Transverse colon (tissue), 4 donors: ENCODE measurements at places on chromosomes 3 and 15. TPM values are rescaled to one million over a fixed set of nuclear protein-coding genes. Genes with fewer than 3 reads are reported as not detected.

GRCh38 chr3:107945417-107946094, 145.3 kb downstream of the CD47 start:
- no peaks in the 10 kb centered on the region for H3K36me3 ChIP-seq
- no peaks in the 10 kb centered on the region for H3K27me3 ChIP-seq
- H3K27ac ChIP-seq, result no peak overlapping the region

GRCh38 chr15:51263116-51263515, 75.3 kb downstream of the CYP19A1 start:
- DNase-seq, result no peak
- no peak overlapping the region for H3K27ac ChIP-seq
- peaks cover 11% of the 10 kb centered on the region for H3K4me1 ChIP-seq
- H3K27me3 ChIP-seq, result peaks cover 29% of the 10 kb centered on the region

Gene HIGD2B
- not detected for total RNA-seq

DNA sequence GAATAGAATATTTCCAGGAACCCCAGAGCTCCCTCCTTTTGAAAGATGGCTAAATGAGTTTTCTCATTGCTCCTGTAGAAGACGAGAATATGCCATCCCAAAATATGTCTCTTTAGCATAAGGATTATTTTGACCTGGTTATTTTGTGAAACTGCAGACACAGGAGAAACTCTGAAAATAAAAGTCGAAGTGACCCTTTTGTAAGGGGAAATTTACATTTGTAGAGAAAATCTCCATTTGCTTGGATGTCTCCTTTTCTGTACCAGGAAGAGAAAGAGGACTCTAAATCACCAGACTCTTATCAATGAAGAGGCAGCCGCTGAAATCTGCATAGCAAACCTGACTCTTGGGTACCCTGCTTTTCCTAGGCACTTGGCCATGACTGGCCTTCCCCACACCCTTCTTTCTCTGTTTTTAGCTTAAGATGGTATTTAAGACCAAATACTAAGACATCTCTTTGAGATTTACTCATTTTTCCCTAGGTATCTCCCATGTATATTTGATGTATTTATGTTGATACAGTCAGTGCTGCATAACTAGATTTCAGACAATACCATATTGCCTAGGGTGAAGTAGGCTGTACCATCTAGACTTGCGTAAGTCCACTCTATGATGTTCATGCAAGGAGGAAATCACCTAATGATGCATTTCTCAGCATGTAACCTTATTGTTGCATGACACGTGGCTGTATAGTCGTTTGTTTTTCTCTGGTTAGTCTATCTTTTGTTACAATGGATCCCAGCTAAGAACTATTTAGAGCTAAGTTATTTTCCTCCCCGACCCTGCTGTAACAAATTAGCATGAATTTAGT, 98.2 kb upstream of the UBE3A start:
- no peak for DNase-seq
- H3K36me3 ChIP-seq, result no peaks in the 10 kb centered on the region
- no peaks in the 10 kb centered on the region for H3K4me1 ChIP-seq
- H3K27me3 ChIP-seq, result no peaks in the 10 kb centered on the region

Gene ATP13A4
- total RNA-seq, result 8.2 TPM

Gene PPP2R3A
- 36.7 TPM for total RNA-seq

DNA sequence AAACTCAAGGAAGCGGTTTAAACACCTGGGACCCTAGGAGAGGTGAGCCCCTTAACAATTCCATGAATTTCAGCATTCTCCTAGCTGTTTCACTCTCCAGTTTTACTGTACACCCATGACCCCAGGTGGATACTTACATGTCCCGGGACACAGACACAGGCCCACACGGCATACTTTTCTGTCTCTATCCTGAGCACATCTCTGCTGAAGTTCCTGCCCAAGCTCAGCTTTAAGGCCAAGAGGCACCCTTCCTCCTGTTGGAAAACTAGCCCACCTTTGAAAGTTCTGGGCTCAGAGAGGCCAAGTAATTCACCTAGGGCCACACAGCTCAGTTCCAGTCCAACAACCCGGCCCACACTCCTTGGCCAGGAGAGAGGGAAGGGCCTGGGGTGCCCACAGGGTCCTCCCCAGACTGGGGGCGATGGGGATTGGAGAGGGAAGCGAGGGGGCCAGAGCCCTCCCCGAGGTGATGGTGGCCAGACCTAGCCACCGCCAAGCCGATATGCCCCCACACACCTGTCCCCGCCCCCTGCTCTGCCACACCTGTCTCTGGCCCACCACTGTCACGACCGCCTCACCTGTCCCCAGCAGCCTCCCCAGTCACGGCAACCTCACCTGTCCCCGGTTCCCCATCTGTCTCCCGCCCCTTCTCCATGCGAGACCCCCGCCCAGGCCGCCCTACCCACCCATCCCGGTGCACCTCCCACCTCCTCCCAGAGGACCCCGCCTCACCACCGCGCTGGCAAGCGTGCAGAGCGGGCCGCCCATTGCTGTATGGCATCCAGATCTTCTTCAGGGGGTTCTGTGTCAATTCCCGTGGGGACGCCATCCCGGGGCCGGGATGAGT, 431 bp downstream of the PFKFB4 start:
- no peaks in the 10 kb centered on the region for H3K27me3 ChIP-seq
- no peak for DNase-seq
- peak overlapping the region; percentile 27 for H3K4me3 ChIP-seq
- H3K36me3 ChIP-seq, result no peaks in the 10 kb centered on the region

Gene MYRIP
- total RNA-seq, result 7.0 TPM

- no peak overlapping the region for H3K27ac ChIP-seq
- H3K36me3 ChIP-seq, result no peaks in the 10 kb centered on the region
- DNase-seq, result no peak
- no peaks in the 10 kb centered on the region for H3K27me3 ChIP-seq
- no peak overlapping the region for H3K4me3 ChIP-seq
Measured at GRCh38 chr15:87349181-87349580, 907.4 kb downstream of the NTRK3 start.

DNA sequence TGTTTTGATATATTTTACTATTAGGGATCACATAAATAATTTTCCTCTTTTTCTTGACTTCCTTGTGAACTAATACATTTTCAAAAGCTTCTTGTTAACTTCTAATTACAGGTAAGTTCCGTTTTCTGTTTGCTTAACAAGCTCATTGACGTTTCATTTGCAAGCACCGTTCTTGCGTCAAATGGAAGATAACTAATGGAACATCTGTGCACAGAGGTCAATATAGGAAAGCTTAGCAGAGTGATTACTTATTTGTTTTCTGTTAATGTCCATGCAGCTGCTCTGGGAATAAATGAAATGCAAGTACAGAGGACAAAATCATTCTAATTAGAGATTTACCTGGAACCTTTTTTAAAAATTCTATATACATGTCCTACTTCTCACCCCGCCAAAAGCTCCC, 115.5 kb upstream of the C2CD4B start:
- H3K27ac ChIP-seq, result no peak overlapping the region
- H3K27me3 ChIP-seq, result peaks cover 6% of the 10 kb centered on the region
- no peaks in the 10 kb centered on the region for H3K36me3 ChIP-seq
- no peak for DNase-seq
- H3K4me1 ChIP-seq, result no peaks in the 10 kb centered on the region
- H3K4me3 ChIP-seq, result no peak overlapping the region

GRCh38 chr3:45787551-45787950, 8.8 kb downstream of the SLC6A20 start:
- no peak for DNase-seq
- H3K27ac ChIP-seq, result no peak overlapping the region
- no peaks in the 10 kb centered on the region for H3K27me3 ChIP-seq
- no peaks in the 10 kb centered on the region for H3K4me1 ChIP-seq

GRCh38 chr3:46585799-46586693, 19.9 kb upstream of the LRRC2 start:
- no peak overlapping the region for H3K4me3 ChIP-seq
- DNase-seq, result no peak
- H3K27ac ChIP-seq, result peak overlapping the region; percentile 47
- H3K4me1 ChIP-seq, result peaks cover 12% of the 10 kb centered on the region

Gene SERPINI2
- total RNA-seq, result not detected

DNA sequence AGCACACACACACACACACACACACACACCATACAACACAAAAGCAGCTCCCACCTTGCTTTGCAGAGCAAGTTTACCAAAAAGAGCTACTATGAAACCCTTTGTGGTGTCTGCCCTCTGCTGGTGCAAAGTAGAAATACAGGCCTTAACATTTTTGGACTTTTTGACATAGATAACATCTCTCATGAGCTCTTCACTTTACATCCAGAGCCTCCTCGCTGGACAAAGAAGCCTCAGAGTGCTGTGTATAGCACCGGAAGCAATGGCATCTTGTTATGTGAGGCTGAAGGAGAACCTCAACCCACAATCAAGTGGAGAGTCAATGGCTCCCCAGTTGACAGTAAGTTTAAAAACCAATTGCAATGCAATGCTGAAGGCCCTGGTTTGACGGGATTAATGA, 157.9 kb downstream of the CHL1 start:
- H3K36me3 ChIP-seq, result no peaks in the 10 kb centered on the region
- no peaks in the 10 kb centered on the region for H3K27me3 ChIP-seq
- no peaks in the 10 kb centered on the region for H3K4me1 ChIP-seq
- peak; percentile 14 for DNase-seq

- DNase-seq, result no peak
- no peaks in the 10 kb centered on the region for H3K27me3 ChIP-seq
- no peak overlapping the region for H3K4me3 ChIP-seq
- H3K4me1 ChIP-seq, result no peaks in the 10 kb centered on the region
- no peaks in the 10 kb centered on the region for H3K36me3 ChIP-seq
Measured at GRCh38 chr3:54192026-54192425, 69.7 kb downstream of the CACNA2D3 start.

Gene FOXB1
- not detected for total RNA-seq

Gene REC114
- not detected for total RNA-seq

DNA sequence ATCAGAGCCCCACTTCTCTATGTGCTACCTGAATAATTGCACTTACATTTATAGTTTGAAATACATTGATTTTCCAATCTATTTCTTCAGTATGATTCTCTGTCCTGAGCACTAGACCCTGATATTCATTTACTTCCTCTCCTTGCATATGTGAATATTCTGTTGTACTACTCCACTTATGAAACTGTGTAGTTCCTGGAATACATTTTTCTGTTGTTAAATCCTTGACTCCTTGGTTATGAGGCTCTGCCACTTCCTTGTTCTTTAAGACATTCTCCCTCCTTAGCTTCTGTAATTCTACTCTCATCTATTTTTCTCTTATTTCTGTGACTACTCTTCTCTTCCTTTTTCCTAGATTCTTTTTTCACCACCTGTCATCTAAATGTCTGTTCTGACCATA, 12.9 kb upstream of the MGA start:
- H3K27ac ChIP-seq, result no peak overlapping the region
- no peaks in the 10 kb centered on the region for H3K4me1 ChIP-seq
- H3K4me3 ChIP-seq, result no peak overlapping the region
- no peak for DNase-seq
- no peaks in the 10 kb centered on the region for H3K27me3 ChIP-seq
- no peaks in the 10 kb centered on the region for H3K36me3 ChIP-seq

DNA sequence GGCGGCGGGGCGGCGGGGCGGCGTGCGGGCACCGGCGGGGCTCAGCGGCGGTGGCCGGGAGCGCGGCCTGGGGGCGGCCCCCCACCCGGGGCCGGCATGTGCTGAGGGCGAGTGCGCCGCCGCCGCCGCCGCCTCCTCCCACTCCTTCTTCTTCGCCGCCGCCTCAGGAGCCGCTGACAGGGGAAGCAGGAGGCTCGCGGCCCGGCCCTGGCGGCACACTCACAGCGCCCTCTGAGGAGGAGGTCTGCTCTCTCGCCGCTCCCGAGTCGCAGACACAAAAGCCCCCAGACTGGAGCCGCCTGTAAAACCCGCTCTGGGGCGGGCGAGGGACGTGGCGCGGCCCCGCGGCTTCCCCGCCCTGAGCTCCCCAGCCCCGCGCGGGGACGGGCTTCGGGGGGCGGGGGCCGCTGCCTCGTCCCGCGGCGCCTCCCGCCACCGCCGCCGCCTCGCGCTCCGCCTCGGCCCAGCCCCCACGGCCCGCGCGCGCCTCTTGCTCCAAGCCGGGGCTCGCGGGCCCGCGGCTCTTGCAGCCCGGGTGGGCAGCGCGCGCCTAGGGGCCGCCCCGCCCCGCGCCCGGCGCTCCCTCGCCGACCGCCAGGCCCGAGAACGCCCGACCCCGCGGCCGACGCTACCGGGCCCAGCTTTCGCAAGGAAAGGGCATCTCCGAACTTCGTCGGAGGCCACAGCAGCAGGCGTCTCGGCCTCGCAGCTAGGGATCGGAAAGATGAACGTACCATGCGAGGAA, at the start of gene PYGO1:
Gene PYGO1, minus strand, starts transcription at position 276 of the 745 bp plus-strand sequence. CDS start 462 bp downstream, outside the sequence.
- peaks cover 7% of the 10 kb centered on the region for H3K4me1 ChIP-seq
- peak within 1 kb of the TSS; percentile 50 for H3K4me3 ChIP-seq
- H3K27me3 ChIP-seq, result peaks cover 67% of the 10 kb centered on the region
- H3K27ac ChIP-seq, result peak within 1 kb of the TSS; percentile 65

GRCh38 chr15:48337607-48338006, 6.4 kb downstream of the DUT start:
- H3K36me3 ChIP-seq, result peaks cover 27% of the 10 kb centered on the region
- no peak overlapping the region for H3K4me3 ChIP-seq
- H3K27me3 ChIP-seq, result no peaks in the 10 kb centered on the region
- H3K4me1 ChIP-seq, result no peaks in the 10 kb centered on the region
- no peak for DNase-seq

GRCh38 chr3:141619450-141619849, 118.6 kb upstream of the RNF7 start:
- H3K4me3 ChIP-seq, result no peak overlapping the region
- H3K36me3 ChIP-seq, result no peaks in the 10 kb centered on the region
- H3K4me1 ChIP-seq, result no peaks in the 10 kb centered on the region
- no peak overlapping the region for H3K27ac ChIP-seq

GRCh38 chr3:100103558-100104441, 10.5 kb downstream of the FILIP1L start:
- peak overlapping the region; percentile 48 for H3K27ac ChIP-seq
- peaks cover 21% of the 10 kb centered on the region for H3K4me1 ChIP-seq
- H3K36me3 ChIP-seq, result no peaks in the 10 kb centered on the region
- H3K4me3 ChIP-seq, result no peak overlapping the region
- peak; percentile 8 for DNase-seq

DNA sequence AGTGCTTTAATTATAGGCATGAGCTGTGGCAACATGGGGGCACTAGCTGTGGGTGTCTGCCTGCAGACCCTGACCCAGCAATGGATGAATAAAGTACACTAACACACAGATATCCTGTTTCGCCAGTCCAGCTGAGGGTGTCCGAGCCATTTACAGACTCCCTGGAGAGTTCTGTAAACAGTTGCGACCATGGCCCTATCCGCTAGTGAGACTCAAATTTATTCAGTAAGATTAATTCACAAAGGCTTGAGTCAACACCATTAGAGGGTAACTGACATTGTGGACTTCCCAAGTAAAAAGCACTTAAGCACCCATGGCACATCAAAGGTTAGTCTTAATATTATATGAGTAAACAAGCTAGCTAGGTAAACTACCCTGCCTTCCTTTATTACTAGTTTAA, 161.6 kb downstream of the TBL1XR1 start:
- no peak overlapping the region for H3K4me3 ChIP-seq
- H3K27ac ChIP-seq, result no peak overlapping the region
- peaks cover 4% of the 10 kb centered on the region for H3K4me1 ChIP-seq
- no peaks in the 10 kb centered on the region for H3K27me3 ChIP-seq
- H3K36me3 ChIP-seq, result no peaks in the 10 kb centered on the region

GRCh38 chr3:187051066-187051465, 88.2 kb downstream of the RPL39L start:
- DNase-seq, result no peak
- H3K36me3 ChIP-seq, result no peaks in the 10 kb centered on the region
- no peaks in the 10 kb centered on the region for H3K4me1 ChIP-seq
- no peak overlapping the region for H3K27ac ChIP-seq
- H3K27me3 ChIP-seq, result no peaks in the 10 kb centered on the region

GRCh38 chr15:84949043-84949442, 32.6 kb upstream of the PDE8A start:
- no peaks in the 10 kb centered on the region for H3K36me3 ChIP-seq
- H3K4me3 ChIP-seq, result no peak overlapping the region
- no peaks in the 10 kb centered on the region for H3K4me1 ChIP-seq
- no peaks in the 10 kb centered on the region for H3K27me3 ChIP-seq
